ENCODE measurements at places on chromosomes 12 and 14.

DNA sequence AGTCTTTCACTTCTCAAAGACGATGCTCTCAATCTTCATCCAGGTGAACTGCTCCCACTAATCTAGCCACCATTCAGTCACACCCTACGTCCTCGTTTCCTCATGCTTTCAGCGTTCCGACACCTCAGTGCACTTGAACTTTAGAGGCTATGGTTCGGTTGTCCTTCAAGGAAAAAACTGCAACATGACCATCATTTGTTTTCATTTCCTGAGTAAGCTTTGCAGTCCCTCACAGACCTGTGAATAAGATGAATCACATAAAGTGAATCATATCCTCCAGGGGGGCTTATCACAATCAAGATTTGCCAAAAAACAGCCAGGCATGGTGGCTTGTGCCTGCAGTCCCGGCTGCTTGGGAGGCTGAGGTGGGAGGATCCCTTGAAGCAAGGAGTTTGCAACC lies 80.2 kb downstream of the TMCC3 start:
- DNase-seq: no peak

DNA sequence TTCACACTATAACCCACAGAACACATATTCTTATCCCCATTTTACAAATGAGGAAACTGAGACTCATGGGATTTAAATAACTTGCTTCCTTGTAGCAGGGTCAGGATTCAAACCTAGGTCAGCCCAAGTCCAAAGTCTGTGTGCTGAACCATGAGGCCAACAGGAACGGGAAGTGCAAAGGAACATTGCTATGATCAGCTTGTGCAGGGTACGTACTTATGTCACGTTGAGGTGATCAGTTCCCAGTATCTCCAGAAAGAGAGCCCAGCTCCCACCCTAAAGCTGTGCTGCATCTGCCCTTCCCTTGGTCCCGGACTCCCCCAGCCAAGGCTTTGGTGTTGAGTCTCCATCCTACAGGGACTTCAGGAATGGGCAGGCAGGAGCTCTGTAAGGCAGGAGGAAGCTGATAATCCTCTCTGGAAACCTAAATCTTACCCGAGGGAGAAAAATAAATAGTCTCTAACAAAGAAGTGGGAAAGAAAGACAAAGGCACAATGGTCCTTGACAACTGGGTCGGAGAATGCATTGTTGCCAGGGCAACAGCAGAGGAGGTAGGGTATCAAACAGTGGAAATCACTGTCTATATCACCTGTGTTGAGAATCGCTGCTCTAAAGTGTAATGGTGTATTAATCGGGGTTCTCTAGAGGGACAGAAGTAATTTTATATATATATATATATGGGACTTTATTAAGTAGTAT lies 82.5 kb upstream of the FICD start:
- DNase-seq: no peak

- DNase-seq: no peak
Measured at GRCh38 chr14:95660651-95661515, 25.3 kb upstream of the TCL1B start.

- no peak for DNase-seq
Measured at GRCh38 chr14:94129758-94130414, 482 bp upstream of the IFI27L2 start.

DNA sequence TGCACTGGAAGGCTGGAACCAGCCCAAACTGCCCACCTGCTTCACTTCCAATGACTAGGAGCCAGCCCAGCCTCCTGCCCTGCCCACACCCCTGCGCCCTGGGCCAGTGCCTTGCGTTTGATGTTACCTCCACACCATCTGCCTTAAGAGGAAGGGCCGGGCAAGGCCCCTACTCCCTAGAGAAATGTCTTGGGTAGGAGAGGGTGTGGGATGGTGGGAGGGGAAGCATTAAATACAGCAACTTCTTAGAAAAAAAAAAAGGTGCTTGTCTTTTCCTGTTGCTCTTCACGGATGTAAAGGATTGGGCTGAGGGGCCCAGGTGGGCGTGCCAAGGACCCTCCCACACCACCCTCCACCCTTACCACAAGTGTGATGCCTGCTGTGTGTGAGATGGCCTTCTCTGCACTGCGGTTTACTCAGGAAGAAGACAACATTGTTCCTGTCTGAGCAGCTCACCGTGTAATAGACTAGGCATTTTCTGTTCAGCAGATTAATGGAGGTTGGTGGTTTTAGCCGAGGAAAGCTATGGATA lies 99.9 kb downstream of the NINJ2 start:
- DNase-seq: no peak

DNA sequence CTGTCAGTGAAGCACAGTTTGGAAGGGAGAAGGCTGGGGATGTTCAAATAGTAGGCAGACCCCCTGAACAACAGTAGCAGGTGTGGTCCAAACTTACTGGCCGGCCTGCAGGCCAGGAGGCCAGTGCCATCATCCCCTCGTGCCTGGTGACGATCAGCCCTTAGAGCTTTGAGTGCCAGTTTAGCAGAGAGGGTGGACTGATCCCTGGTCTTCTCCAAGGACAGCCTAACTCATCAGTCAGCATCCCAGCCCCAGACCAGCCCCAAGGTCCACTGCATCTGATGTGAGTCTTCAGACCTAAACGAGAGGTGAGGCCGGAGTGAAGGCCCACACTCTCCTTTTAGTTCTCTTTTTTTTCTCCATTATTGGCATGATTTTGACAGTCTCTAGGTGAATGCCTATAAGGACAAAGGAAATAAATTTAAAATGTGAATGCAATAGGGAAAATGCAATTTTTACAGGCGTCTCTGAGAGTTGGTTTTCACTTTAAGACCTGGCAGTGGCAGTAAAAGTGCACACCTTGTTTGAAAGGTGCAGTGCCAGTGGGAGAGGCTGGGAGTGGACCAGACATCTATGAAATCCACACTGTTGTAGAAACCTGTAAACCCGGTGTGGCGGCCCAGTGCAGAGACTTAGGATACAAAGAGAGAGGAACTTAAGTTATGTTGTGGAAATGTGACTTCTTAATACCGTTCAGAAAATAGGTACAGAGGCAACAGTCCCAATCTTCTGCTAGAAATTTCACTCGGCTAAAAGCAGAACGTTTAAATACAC lies 311.2 kb downstream of the CACNA1C start:
- DNase-seq: no peak

GRCh38 chr12:114992443-114992842 lies 308.5 kb upstream of the TBX3 start:
- DNase-seq: no peak

GRCh38 chr12:129788506-129789084 lies 115.2 kb downstream of the TMEM132D start:
- no peak for DNase-seq

DNA sequence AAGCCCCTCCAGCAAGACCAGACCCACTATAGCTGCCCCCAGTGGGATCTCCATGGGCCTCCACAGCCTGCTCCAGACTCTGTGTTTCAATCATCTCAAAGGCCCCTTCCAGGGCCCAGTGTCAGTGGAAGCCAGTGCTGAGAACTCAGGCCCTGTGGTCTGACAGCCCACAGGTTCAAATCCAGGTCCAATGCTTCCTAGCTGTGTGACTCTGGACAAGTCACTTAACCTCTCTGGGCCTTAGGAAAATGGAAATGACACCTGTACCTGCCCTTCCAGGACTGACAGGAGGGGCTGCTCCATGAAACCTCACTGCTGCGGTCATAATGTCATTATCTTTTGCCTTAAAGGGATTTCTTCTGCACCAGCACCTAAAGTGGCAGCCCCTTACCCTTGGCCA lies 101.9 kb downstream of the NCOR2 start:
- no peak for DNase-seq

DNA sequence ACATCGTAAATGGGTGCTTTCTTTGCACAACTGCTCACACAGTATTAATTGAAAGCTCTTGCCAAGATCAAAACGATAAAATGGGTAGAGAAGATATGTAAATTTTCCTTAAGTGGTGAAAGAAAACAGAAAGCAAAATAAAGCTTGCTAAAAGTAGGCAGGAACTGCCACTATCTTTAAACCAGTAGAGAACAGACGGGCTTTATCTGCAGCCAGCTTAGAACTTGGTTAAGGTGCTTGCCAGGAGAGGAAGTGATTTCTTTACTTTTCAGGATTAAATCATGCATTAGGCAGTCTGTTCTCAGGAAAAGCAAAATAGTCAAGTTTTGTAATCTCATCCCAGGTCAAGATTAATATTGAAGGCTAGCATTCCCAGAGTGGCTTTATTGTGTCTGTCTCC lies 56.9 kb upstream of the CCDC175 start:
- DNase-seq: no peak

GRCh38 chr12:91222746-91223145 lies 40.1 kb upstream of the DCN start:
- DNase-seq: no peak
